ENCODE measurements at places on chromosomes 12 and 14.

GRCh38 chr14:62946221-62946620, 99.0 kb downstream of the KCNH5 start:
- no peak for DNase-seq

GRCh38 chr12:104519190-104520019, 62.7 kb downstream of the CHST11 start:
- DNase-seq: no peak

- DNase-seq: no peak
Measured at GRCh38 chr14:49923881-49924280, 31.0 kb downstream of the ARF6 start.

DNA sequence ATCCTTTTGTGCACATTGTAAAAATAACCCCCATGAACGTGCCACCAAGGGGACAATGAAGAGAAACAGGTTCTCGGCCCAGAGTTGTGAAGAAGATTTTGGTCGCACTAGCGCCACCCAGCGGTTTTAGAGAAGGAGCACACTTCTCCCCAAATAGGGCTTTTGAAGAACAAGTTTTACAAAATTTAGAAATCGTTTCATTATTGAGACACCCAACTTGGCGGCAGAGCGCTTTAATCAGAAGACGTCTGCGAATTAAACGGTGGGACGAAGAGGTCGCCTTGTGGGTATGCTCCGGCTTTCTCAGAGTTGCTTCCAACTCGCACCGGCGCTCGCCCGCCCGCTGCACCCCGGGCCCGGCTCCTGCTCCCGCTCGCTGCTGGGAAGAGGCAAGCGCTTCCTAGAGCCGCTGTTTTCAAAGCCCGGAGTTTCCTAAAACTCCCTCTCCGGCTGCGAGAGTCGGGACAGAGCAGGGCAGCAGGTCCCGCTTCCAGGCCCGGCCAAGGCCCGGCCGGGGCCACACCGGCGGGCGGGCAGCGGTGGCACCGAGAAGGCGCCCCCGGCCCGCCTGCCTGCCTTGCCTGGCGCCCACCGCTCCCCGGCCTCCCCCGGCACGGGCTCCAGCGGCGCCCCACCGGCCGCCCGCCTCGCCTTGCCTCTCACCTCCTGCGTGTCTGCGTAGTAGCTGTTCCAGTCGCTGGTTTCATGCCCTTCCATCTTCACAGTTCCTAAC, 645 bp downstream of the FOXA1 start:
- peak; percentile 45 for DNase-seq

GRCh38 chr12:91422127-91422526, 239.5 kb upstream of the DCN start:
- DNase-seq: no peak

DNA sequence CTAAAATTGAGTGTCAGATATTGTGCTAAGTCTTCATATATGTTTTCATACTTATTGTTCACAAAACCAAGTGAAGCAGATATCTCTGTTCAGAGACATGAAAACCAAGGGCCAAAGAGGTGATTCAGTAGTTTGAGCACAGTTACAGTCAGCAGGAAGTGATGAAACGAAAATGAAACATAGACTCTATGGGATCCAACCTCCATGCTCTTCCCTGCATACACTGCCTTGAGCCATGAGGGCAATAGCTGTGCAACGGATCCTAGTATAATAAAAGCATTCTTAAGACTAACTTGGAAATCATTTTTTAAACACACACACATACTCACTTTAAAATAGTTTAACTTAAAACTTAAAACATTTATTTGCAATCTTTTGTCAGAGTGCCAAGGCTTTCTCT, 27.9 kb downstream of the ESR2 start:
- no peak for DNase-seq

DNA sequence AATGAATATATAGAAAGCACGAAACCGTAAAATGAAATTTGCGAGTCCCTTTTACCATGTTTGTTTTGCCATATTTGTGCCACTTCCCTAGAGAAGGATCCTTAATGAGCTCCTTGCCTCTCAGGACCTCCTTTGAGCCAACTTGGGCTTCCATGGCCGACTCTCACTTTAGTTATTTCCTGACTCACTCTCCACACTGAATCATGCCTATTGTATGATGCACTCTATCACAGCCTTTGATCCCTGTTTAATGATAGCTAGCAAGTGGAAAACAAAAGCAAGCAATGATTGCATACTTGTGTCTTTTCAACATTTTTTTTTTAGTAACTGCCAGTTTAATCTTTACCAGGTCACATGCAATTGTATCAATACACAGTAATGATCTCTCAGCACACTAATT, 153.2 kb downstream of the CCER1 start:
- DNase-seq: no peak

GRCh38 chr14:100548295-100548655, 38.9 kb downstream of the BEGAIN start:
- DNase-seq: no peak
